Calu3 (cell line): ENCODE measurements at places on chromosomes 11 and 22. TPM values are rescaled to one million over a fixed set of nuclear protein-coding genes. Genes with fewer than 3 reads are reported as not detected.
A peak's percentile ranks its signal among the peaks of the same experiment; 100 is the strongest.

The HEPHL1 gene
- total RNA-seq = not detected in 2 replicates

The PLXNB2 gene
- 298 and 337 TPM in 2 replicates for total RNA-seq

The NRXN2 gene
- total RNA-seq = not detected in 2 replicates

The MFRP gene
- not detected in 2 replicates for total RNA-seq

The HTR3B gene
- total RNA-seq = not detected in 2 replicates

The SGSM1 gene
- total RNA-seq = 0.07 and 0.20 TPM in 2 replicates

The OSM gene
- total RNA-seq = not detected in 2 replicates

The GRAMD1B gene
- total RNA-seq = 5.9 and 8.2 TPM in 2 replicates

GRCh38 chr22:40553014-40553554 is 83.4 kb downstream of the MRTFA start:
- no peak for DNase-seq
- peaks cover 11% of the 10 kb centered on the region for H3K36me3 ChIP-seq
- no peak overlapping the region for H3K27ac ChIP-seq
- no peak overlapping the region for H3K4me3 ChIP-seq
- H3K27me3 ChIP-seq = no peaks in the 10 kb centered on the region

- peaks cover 9% of the 10 kb centered on the region for H3K4me1 ChIP-seq
- peaks cover 62% of the 10 kb centered on the region for H3K27me3 ChIP-seq
- peaks cover 5% of the 10 kb centered on the region for H3K36me3 ChIP-seq
- H3K4me3 ChIP-seq = no peak overlapping the region
- DNase-seq = no peak
These were observed 25.6 kb upstream of the PKNOX2 start for GRCh38 chr11:125138966-125139365.

DNA sequence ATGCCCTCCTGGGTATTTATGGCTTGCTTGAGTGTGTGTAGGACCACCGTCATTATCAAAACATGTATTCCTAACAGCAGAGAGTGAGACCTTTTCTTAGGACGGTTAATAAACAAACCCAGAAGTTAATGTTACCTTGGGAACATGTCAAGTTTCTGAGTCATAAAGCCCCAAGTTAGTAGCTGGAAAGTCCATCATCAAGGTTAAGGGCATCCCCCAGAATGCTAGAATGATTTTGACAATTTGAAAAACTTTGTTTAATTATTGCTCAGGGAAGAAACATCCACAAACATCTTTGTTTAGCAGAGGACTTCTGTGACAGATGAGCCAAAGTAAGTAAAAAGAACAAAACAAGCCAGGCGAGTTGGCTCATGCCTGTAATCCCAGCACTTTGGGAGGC is 20.0 kb downstream of the CAVIN3 start:
- H3K27me3 ChIP-seq = no peaks in the 10 kb centered on the region
- DNase-seq = no peak
- H3K4me1 ChIP-seq = no peaks in the 10 kb centered on the region

DNA sequence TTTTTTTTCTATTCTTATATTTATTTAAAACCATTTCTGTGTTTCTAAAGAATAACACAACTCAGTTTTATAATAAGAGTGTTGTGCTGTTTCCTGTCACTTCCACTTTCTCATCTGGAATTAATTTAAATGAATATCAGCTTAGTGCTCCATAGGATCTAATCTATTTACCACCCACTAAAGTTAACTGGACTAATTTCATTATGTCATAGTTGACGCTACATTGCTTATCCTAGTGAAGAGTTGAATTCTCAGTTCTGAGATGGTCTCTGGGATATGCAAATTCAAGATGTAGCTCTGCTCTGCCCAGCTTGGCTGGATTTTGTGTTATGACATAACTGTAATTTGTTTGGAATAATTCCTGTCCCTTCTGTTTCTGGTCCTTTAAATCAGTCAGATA is 380.1 kb downstream of the METTL15 start:
- no peak for DNase-seq
- no peak overlapping the region for H3K27ac ChIP-seq
- no peaks in the 10 kb centered on the region for H3K36me3 ChIP-seq

- no peak overlapping the region for H3K27ac ChIP-seq
- no peak for DNase-seq
- H3K4me1 ChIP-seq = peaks cover 5% of the 10 kb centered on the region
These were observed 35.1 kb downstream of the APOL1 start for GRCh38 chr22:36287881-36288515.

- no peaks in the 10 kb centered on the region for H3K4me1 ChIP-seq
- no peak overlapping the region for H3K27ac ChIP-seq
- no peak overlapping the region for H3K4me3 ChIP-seq
- no peaks in the 10 kb centered on the region for H3K27me3 ChIP-seq
- no peaks in the 10 kb centered on the region for H3K36me3 ChIP-seq
These were observed 25.3 kb downstream of the CD82 start for GRCh38 chr11:44590769-44591168.

DNA sequence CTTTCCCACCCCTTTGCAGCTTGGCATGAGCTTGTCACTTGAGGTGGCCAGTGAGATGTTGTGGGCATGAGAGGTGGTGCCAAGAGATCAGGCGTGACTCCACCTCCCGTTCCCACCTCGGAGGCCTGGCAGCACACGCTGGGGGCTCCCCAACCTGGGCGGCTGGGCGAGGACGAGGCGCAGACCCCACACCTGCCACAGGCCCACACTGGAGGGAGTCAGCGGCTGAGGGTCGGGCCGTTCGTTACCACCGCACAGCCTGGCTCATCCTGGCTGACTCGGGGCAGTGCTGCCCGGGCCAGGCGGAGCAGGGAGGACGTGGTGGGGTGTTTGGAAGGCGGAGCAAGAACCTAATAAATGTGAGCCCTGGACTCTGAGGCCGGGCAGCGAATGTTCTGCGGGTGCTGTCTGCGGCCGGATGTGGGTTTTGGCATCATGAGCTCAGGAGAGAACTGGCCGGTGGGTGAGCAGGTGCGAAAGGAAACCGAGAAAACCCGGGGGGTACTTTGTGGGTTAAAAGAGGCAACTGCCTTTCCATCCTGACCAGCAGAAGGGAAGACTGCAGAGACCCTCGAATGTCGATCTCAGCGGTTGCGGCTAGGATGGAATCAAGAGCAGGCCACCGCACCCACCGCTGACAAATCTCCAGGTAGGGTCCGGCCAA is 10.2 kb upstream of the IFITM3 start:
- peaks cover 3% of the 10 kb centered on the region for H3K36me3 ChIP-seq
- DNase-seq = no peak
- no peak overlapping the region for H3K4me3 ChIP-seq
- H3K27me3 ChIP-seq = peaks cover 37% of the 10 kb centered on the region

DNA sequence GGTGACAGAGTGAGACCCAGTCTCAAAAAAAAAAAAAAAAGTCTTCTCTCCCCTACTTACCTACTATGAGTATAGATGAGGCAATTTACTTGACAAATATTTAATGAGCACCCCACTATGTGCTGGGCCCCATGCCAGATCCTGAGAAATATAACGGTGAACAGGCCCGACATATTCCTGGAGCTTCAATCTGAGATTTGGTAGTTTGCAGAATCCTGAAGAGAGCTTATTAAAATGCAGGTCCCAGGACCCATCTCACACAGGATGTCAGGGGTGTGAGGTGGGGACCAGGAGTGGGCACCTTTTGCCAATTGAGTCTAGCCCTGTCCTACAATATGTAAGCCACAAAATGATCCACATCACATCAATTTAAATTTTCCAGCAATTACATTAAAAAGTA is 44.0 kb downstream of the KCNJ4 start:
- no peak overlapping the region for H3K4me3 ChIP-seq
- H3K4me1 ChIP-seq = no peaks in the 10 kb centered on the region
- H3K27me3 ChIP-seq = no peaks in the 10 kb centered on the region
- H3K27ac ChIP-seq = no peak overlapping the region
- H3K36me3 ChIP-seq = peaks cover 14% of the 10 kb centered on the region

GRCh38 chr22:41920271-41920976 is 5.5 kb upstream of the SHISA8 start:
- H3K4me1 ChIP-seq = peaks cover 7% of the 10 kb centered on the region
- peaks cover 12% of the 10 kb centered on the region for H3K36me3 ChIP-seq
- peaks cover 45% of the 10 kb centered on the region for H3K27me3 ChIP-seq
- no peak overlapping the region for H3K27ac ChIP-seq
- no peak for DNase-seq

- no peak overlapping the region for H3K4me3 ChIP-seq
- no peaks in the 10 kb centered on the region for H3K36me3 ChIP-seq
- DNase-seq = no peak
- H3K27me3 ChIP-seq = peaks cover 65% of the 10 kb centered on the region
These were observed 10.3 kb downstream of the GAL start for GRCh38 chr11:68694431-68695297.

DNA sequence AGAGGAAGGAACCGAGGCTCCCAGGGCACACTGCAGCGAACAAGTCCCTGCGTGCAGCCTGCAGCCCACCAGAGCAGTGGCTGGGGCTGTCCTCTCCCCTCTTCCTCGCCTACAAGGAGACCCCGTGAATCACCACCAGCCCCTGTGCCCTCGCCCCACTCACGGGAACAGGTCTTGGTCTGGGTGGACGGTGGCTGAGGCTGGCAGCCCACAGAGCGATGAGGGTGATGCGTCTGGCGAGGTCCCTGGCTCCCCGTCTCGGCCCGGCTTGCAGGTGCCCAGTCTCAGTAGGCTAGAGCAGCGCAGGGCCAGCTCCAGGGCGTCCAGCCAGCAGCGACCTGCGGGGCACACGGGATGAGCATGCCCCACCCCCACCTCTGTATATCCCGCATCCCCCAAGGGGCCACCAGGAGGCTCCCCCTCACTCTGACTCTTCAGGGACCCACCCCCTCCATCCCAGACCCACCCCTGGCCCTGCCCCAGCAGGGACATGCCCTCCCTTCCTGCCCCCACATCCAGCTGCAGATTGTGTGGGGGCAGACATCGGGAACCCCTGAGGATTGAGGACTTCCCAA is 50.5 kb upstream of the CARS1 start:
- H3K27me3 ChIP-seq = peaks cover 18% of the 10 kb centered on the region
- H3K4me1 ChIP-seq = no peaks in the 10 kb centered on the region
- no peak overlapping the region for H3K4me3 ChIP-seq
- no peak for DNase-seq
- peaks cover 5% of the 10 kb centered on the region for H3K36me3 ChIP-seq

DNA sequence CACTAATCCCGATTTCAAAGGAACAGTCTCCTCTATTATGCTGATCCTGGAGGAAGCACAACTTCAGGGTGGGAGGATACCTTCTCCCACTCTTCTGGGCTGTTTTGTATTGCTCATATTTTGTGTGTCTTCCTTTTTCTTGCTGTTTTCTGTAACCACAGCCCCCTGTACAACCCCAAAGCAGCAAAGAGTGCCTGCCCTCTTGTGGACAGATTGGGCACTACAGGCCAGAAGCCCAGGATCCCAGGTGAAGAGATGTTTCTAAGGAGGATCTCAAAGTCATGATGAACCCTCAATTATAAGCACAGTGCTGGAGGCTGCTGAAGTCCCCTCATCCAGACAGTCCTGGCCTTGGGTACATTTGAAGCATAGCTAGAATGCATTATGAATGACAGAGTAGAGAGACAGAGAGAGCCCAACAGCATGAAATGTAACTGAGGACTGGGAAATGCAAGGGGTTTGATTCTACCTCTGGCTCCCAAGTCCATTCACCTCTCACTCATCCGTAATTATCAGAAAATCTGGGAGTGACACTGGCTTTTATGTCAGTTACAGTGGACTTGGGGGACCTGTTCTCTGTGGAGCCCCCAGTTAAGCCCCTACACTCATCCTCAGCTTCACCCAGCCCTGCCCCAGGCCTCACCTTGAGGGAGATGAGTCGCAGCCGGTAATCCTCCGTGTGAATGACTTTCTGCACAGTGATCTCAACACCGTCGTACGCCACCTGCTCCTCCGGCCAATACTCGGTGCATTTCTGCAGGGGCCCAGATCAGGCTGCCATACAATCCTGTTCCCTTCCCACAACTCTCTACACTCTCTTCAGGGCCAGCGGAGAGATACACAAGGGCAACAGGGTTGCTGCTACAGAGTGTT is 6.2 kb upstream of the IGSF22 start:
- no peaks in the 10 kb centered on the region for H3K4me1 ChIP-seq
- peak; percentile 68 for DNase-seq
- peaks cover 24% of the 10 kb centered on the region for H3K27me3 ChIP-seq
- H3K36me3 ChIP-seq = no peaks in the 10 kb centered on the region
- no peak overlapping the region for H3K4me3 ChIP-seq

GRCh38 chr22:22167791-22168189 is 76.8 kb upstream of the VPREB1 start:
- no peak overlapping the region for H3K27ac ChIP-seq
- H3K4me1 ChIP-seq = peaks cover 12% of the 10 kb centered on the region
- peak overlapping the region; percentile 60 for H3K4me3 ChIP-seq

DNA sequence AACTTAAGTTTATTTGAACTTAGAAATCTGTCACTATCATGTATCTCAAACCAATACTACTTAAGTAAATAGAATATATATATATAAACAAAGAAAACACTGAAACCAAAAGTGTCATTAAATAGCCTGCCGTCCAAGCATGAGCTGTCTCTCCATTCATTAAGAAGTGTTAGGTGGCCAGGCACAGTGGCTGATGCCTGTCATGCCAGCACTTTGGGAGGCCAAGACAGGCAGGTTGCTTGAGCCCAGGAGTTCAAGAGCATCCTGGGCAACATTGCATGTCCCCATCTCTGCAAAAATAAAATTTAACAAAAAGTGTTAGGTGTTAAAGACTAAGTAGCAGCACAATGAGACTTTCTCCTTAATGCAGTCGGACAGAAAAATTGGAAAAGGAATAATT is 14.0 kb downstream of the CD6 start:
- peaks cover 15% of the 10 kb centered on the region for H3K4me1 ChIP-seq
- H3K27ac ChIP-seq = no peak overlapping the region
- H3K27me3 ChIP-seq = peaks cover 13% of the 10 kb centered on the region
- no peak for DNase-seq

- no peaks in the 10 kb centered on the region for H3K36me3 ChIP-seq
- no peaks in the 10 kb centered on the region for H3K27me3 ChIP-seq
- H3K4me1 ChIP-seq = peaks cover 19% of the 10 kb centered on the region
- H3K4me3 ChIP-seq = no peak overlapping the region
- no peak overlapping the region for H3K27ac ChIP-seq
These were observed 49.5 kb downstream of the PACS1 start for GRCh38 chr11:66119348-66120133.

- H3K4me3 ChIP-seq = no peak overlapping the region
- no peaks in the 10 kb centered on the region for H3K36me3 ChIP-seq
- DNase-seq = no peak
These were observed 43.6 kb downstream of the MEI1 start for GRCh38 chr22:41742918-41743317.

DNA sequence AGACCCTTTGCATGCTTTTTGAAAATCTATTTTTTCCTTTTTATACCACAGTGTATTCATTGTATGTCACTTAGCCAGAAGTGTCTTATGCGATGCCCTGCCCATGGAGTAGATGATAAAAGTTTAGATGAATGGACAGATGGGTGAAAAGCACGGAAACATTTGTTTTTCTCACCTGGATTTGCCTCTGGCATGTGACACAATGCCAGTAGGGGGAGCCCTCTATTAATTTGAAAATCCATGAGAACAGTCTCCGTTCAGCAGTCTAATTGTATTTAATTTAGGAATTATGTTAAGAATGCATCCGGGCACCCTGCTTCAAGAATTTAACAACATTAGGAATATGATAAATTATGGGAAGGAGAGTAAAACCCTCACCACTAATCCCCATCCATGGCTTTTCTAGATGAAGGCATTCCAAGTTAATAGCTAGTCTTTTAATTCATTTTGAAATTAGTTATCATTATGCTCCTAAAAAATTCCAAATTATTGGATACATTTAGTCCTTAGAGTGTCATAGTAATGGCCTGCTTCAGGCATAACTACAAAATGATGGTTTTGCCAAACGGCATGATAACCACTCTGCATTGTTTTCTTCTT is 55.3 kb upstream of the ALKBH3 start:
- no peak overlapping the region for H3K4me3 ChIP-seq
- H3K27me3 ChIP-seq = no peaks in the 10 kb centered on the region
- no peak overlapping the region for H3K27ac ChIP-seq
- H3K4me1 ChIP-seq = peaks cover 2% of the 10 kb centered on the region

- no peak for DNase-seq
- H3K4me3 ChIP-seq = no peak overlapping the region
- no peaks in the 10 kb centered on the region for H3K4me1 ChIP-seq
- H3K27ac ChIP-seq = no peak overlapping the region
These were observed 51.0 kb downstream of the MYO7A start for GRCh38 chr11:77179048-77179447.
